Activated CD8-positive, alpha-beta memory T cell treated with anti-CD3 and anti-CD28 coated beads for 1 hour (primary cell): ENCODE measurements at places on chromosomes 3 and 15.

DNA sequence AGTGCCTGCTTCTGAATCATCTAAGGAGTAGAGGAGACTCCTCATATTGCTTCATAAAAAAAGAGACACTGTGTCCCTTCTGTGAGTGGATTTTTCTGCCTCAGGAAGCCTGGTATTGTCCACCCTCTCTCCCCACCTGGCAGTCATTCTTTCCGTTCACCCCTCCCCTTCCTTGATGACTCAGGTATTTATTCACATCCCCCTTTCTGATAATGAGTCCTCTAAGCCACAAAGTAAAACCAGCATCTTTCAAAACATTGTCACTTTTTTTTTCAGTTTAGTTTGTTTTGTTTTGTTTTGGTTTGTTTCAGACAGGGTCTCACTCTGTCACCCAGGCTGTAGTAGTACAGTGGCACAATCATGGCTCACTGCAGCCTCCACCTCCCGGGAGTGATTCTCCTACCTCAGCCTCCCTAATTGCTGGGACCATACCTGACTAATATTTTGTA lies 65.2 kb upstream of the UBE2E1 start:
- no peak for DNase-seq

DNA sequence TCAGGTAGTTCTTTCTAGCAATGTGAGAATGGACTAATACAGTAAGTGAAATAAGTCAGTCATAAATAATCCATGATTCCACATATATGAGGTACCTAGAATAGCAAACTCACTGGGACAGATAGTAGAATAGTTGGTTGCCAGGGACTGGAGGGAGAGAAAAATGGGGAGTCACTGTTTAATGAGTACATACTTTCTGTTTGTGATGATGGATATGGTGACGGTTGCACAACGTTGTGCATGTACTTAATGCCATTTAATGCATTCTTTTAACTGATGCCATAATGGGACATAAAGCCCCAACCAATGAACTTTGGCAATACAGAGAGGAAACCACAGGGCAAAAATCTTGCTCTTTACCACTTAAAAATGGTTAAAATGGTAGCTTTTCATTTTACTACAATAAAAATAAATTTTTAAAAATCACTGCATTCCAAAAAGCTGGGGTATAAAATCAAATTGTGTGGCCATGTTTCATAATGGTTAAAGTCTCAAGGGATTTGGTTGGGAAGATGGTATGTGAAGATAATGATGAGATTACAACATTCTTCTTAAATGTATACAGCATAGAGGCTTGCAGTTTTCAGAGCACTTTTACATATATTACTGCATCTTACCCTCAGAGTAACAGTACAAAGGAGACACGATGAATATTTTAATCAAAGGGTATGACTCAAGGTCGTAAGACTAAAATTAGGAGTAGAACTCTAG lies 45.2 kb downstream of the ADAM10 start:
- DNase-seq: no peak

DNA sequence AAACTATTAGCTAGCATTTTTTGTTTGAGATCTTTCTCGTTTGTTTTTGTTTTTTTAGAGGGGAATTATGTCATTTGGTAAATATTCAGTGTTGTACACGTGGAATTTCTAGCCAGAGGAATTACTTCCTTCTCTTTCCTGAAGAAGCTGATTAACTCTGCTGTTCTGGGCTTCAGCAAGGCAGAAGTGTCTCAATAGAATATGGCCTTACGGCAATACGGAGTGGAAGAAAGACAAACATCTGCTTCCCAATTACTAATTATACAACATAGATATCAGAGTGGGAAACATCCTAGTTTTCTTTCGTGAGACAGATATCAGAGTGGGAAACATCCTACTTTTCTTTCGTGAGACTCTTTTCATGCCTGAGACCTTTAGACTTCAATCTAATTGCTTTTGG lies 11.9 kb downstream of the P3H2 start:
- no peak for DNase-seq

- DNase-seq: no peak
Observed at GRCh38 chr3:4494895-4495264, 1.7 kb downstream of the ITPR1 start.

- no peak for DNase-seq
Observed at GRCh38 chr15:33587773-33588172, 277.0 kb downstream of the RYR3 start.

DNA sequence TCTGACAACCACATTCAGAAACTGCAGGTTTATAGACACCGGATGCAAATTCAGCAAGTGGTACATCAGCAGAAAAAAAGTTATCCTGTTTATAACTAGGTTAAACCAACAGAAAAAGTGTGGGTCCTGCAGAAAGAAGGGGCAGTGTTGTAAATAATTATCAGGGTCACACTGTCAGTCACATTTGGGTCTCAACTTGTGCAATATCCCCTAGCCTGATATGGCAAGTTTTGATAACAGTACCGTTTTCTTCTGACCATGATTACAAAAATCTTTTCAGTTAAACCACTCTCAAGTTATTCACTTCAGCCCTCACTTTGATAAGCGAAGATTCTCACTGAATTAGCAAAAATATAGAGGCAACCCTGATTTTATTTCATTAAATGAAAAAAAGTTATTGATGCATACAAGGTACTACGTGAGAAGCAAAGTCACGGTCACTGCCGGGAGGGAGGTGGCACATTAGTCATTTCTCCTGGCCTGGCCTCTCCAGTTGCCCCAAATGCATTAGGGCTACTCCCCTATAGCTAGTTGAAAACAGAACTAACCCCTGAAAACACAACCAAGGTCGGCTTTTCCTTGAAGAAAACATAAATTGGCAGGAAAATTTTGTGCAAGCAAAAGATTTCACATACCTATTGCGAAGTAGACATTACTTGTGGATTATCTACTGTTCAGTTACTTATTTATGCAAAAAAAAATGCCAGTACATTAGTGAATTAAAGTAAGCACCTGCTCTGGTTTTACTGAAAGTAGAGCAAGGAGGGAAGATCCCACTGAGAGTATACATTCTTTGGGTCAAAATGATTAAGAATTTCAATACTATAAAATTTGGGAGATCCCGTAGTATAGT lies 28.6 kb downstream of the IL5RA start:
- DNase-seq: no peak

DNA sequence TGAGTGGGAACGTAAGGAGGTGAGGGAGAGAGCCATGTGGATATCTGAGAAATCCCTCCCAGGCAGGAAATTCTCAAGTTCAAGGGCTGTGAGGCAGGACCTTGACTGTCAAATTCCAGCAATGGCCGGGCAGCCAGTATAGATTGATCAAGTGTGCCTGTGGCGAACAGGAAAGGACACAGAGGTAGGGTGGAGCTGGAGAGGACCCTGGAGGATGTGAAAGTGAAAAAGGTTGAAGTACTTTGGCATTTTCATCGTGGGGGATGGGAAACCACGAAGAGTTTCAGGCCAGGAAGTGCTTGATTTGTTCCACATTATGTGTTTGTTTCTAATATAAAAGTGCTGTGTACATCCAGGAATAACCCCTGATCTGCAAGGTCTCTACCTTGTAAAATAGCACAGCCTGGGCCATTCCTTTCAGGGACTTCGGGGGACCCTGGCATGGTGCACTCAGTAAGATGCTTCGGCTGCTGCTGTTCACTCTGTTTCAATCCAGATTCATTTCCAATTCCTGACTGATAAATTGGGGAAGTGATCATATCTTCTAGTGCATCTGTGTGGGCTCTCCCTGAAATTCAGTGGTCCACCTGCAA lies 156.6 kb downstream of the MCTP2 start:
- no peak for DNase-seq

DNA sequence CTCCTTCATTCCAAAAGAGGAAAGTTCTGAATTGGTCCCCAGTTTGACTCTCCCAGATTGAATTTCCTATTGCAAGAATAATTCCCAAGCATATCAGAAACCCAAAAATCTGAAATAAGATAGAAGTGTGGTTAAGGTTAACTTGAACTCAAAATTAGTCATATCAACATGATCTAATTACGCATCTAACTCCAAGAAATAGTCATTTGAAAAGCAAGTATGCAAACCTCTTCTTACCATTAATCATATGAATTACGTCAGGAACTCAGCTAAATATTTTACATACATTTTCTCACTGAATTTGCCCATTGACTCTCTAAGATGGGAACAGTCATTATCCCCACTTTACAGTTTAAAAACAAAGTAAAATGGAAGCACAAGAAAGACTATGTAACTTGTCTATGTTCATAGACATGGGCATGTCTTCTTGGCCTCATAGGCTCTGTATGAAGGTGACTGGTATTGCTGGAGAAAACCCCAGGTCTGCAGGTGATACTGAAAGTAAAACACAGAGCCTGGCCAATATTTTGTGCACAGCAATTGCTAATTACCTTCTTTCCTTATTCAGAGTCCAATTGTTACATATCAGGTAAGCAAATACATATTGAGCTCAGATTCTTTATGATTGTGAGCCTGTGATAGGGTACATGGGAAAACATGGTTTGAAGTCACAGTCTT lies 139.2 kb downstream of the ATP8B4 start:
- no peak for DNase-seq

DNA sequence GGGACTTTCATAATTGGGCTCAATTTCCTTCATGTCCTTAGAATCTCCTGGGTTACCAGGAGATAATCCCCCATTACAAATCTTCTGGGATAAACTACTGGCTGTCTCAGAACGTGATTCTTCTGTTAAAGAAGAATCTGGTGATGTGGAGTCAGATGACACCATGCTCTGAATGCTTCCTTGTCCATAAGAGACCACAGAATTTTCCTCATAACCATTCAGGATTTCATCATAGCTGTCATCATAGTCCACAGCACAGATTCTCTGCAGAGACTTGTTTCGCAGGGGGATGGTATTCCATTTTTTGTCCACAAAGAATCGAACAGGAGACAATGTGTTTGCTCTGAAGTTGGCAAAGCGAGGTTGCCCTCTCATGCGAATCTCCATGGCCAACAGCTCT lies 109.8 kb upstream of the TSPAN3 start:
- no peak for DNase-seq

GRCh38 chr15:78264304-78265136 lies at the start of gene DNAJA4:
Gene DNAJA4, plus strand, starts transcription at chr15:78264562. Its CDS starts 202 bp downstream, at chr15:78264764.
- peak; percentile 13 for DNase-seq

DNA sequence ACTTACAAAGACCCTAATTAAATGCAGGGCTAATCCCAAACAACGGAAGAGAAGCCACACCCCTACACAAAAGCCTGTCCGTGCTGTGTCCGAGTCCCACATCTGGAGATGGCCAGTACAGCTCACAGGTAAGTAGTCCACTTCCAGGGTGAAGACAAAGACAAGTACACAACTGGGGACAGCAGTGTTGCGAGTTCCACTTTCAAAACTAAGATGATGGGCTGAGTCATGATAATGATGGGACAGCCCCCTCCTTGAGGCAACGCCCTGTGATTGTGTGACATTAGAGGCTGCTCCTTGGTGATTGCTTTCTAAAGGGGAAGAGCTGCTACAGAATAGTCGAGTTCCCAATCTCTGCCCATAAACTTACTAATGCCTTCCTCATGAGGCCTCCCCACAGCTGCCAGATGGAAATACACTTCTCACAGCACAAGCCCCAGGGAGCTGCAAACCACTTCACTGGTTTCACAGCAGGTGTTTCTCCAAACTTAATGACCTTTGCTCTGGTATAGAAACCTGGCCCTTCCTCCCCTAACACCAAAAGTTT lies 27.6 kb downstream of the RFT1 start:
- DNase-seq: no peak

DNA sequence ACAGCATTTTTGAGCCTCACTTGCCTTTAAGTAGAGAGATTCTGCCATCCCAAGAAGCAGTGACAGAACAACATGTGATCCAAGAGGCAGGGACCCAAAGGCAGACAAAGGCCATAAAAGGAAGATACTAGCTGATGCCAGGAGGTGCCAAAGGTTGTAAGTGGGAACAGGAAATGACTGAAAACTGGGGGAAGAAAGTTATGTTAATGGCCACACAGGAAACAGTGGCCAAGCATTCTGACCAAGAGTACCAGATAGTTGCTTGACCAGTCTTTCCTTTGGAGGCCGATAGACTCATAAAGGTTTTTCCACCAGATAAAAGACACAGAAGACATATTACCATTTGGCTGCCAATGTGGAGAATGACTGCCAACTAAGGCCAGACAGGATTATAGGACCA lies 274.5 kb upstream of the PEX5L start:
- no peak for DNase-seq

GRCh38 chr3:171874251-171874681 lies 31.1 kb downstream of the TMEM212 start:
- no peak for DNase-seq

DNA sequence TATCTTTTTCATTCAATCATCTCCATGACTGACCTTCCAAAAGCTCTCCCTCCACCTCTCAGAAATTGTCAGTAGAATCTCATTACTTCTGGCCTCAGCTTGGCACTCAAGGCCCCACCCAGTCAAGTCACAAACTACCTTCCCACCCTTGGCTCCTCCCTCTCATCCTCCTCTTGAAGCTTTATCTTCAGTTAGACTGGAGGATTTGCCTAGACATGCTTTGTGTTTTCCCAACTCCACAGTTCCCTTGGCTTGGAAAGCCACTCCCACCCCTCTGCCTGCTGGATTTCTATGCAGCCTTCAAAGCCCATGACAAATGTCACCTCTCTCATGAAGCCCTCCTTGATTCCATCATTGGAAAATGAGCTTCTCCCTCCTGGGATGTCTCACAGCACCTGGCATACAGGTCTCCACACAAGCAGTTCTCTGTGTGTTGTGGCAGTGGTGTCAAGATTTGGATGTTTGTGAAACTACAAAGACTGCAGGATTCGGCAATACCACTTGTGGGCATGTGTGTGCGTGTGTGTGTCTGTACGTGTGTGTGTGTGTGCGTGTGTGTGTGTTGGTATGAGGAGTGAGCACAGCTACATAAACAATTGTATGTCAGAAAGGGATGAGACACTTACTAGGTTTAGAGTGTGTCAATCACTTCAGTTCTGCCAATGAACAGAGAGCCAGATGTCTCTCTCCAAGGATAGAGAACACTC lies 45.3 kb upstream of the VPS8 start:
- no peak for DNase-seq

DNA sequence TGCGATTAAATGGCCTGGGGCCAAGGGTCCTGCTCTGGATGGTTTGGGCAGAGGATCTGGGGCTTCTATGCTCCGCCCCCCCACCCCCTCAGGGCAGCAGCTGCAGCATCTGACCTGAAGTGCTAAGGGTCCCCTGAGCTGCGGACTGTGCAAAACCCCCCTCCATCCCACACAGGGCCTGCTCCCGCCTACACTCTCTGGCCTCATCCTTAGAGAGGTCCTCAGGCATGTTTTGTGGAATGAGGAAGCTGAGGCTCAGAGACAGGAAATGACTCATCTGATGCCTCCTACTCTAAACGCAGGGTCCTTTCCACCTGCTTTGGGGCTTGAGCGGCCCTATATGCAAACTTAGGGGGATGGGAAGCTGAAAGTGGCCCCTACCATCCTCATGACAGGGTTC lies 59.5 kb upstream of the CTSH start:
- DNase-seq: no peak
